ENCODE measurements at places on chromosomes 5 and 9.

DNA sequence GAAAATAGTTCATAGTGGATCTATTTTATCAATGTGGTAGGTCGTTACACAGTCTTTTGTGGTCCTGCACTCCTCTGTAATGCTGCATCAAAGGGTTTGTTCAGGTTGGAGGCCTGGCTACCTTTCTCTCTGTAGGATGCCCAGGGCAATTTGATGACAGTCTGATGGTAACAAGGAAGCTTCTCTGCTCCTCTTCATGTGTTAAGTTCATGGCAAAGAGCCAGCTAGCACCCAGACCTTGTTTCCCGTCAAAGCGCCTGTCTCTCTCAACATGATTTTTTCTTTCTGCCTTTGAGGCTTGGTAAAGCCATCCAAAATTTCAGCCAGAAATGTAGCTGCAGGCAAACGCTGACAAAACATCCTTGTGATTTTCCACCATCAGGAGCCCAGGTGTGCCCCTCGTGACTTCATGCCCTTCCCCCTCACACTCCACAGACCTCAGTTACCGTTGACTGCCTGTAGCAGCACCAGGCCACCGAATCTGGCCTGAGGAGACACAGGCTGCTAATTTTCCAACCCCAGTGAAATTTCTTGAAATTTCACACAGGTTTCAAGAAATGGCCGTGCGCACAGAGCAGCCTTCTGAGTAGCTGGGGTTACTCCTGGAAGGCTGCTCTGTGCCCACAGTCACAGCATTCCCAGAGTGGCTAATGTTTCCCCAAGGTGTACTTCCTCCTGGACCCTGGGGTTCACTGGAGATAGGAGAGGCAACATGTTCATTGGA lies 292.7 kb downstream of the CWC27 start:
- no peak for DNase-seq

DNA sequence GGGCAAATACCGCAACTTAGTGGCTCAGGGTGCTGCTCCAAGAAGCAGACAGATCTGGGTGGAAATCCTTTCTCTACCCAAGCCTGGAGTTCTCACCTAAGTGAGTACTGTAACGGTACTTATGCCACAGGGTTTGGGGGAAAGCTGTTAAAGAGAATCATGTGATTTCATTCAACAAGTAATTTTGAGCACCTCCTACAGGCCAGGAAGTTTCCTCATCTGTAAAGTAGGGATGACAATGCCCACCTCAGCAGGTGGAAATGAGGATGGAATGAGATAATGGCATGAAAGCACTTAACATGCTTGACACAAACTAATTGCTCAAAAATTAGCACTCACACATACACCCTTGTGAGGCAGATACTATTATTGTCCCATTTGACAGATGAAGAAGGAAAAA lies 114.1 kb downstream of the JAKMIP2 start:
- DNase-seq: no peak

DNA sequence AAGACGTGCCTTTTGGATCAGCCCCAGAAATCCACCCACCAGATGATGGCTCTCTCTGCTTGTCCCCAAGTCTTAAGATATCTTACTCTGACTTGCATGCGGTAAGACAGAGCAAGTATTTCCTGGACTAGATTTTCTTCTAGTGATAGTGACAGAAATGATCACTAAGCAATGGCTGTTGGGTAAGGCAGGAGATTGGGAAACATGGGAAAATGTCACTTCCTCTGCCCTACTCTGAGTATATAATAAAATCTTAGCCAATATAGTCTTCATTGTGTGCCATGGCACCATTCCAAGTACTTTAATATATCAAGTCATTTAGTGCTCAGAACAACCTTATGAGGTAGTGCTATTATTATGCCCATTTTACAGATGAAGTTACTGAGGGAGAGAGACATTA lies 31.0 kb upstream of the GNA14 start:
- no peak for DNase-seq

- peak; percentile 71 for DNase-seq
These were observed 232.1 kb upstream of the PIK3R1 start for GRCh38 chr5:67983251-67984110.

- DNase-seq: no peak
These were observed 188.3 kb downstream of the GADD45G start for GRCh38 chr9:89793124-89793495.

DNA sequence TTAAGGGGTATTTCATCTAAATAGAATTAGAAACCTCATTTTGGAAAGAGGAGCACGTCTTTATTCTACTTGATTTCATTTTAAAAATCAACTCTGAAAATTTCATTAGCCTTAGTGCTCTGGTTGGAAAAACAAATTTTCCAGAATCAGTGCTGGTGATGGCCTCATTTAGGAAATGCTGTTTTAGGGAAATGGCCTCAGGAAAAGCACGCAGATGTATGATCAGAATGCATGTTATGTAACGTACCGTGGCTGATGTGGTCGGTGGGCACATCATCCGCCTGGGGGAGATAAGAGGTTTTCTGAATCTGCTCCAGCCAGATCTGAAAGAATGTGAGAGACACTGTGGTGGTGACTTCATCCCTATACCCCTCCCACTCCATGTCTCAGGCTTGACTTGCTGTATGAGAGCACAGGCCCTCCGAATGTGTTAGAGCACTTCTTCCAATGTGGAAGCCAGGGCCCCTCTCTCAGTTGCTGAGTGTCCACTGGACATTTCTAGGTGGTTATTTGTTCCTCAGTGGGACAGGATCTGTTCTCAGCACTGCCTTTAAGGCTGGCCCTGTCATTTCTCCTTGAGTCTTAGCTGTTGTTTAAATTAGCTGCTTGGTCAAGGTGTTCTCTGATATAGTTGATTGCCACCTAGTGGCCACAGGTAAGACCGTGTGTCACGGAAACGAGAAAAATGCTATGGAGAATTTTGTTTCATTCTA lies 96.5 kb downstream of the ARHGAP26 start:
- DNase-seq: peak; percentile 44

GRCh38 chr5:66337626-66338226 lies 193.6 kb downstream of the SREK1 start:
- DNase-seq: no peak

GRCh38 chr9:81804306-81804705 lies 115.0 kb upstream of the TLE1 start:
- no peak for DNase-seq

DNA sequence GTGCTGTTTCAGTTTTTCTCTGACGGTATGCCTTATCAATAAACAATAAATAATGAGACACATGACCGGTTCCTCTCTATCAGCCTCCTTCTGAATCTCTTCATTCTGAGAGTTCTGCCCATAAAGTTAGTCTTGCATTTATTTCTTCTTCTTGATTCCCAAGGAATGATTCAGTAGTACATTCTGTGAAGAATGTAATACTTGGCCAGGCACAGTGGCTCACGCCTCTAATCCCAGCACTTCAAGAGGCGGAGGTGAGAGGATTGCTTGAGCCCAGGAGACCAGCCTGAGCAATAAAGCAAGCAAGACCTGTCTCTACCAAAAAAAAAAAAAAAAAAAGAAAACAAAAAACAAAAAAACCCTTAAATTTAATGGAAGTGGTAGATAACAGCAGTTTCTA lies 53.9 kb downstream of the PAM start:
- DNase-seq: no peak

GRCh38 chr9:38214432-38214831 lies 145.4 kb upstream of the SHB start:
- no peak for DNase-seq

GRCh38 chr5:73233053-73233460 lies 60.1 kb downstream of the TMEM174 start:
- no peak for DNase-seq

- no peak for DNase-seq
These were observed 24.4 kb upstream of the TGFBI start for GRCh38 chr5:136004436-136004835.

- DNase-seq: no peak
These were observed 269.4 kb upstream of the PTGER4 start for GRCh38 chr5:40410231-40410861.

- no peak for DNase-seq
These were observed 16.1 kb downstream of the OLFML2A start for GRCh38 chr9:124793015-124793541.

- DNase-seq: no peak
These were observed 361.0 kb upstream of the CDH6 start for GRCh38 chr5:30832519-30832918.

DNA sequence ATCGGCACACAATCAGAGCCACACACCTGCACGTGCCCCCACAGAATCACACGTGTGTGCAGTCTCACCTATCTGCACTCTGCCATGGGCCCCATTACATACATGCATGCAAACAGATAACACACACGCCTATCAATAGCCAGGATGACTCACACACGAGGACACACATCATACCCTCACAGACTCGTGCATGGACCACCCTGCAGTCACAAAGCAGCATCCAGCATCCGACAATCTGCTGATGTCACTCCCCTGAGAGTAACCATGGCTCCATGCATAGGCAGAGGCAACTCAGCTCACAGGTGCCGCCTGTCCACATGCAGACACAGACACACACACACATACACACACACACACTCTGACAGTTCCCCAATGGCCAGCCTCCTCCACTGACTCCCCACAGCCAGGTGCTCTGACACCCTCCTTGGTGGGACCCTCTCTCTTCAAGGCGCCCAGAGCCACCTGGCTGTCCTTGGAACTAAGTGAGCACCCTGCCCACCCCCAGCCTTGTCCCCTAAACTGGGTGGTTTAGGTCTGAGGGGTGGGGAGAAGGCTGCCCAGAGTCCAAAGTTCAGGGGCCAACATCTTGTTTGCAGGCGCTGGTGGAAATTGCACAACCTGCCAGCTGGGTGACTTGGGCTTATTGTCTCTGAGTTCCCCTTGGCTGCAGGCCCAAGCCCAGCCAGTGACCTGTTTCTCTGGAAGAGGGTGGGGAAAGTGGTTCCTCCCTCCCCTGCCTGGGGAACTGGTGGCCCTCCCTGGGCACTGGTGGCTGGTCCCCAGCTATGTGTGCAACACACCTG lies 34.6 kb upstream of the NEK6 start:
- DNase-seq: peak; percentile 28

GRCh38 chr5:74262544-74263207 lies 377.9 kb downstream of the ENC1 start:
- no peak for DNase-seq

- DNase-seq: no peak
These were observed 173.2 kb upstream of the FBN2 start for GRCh38 chr5:128711216-128711615.

- peak; percentile 4 for DNase-seq
These were observed 933.0 kb downstream of the TLE4 start for GRCh38 chr9:80504601-80505230.

DNA sequence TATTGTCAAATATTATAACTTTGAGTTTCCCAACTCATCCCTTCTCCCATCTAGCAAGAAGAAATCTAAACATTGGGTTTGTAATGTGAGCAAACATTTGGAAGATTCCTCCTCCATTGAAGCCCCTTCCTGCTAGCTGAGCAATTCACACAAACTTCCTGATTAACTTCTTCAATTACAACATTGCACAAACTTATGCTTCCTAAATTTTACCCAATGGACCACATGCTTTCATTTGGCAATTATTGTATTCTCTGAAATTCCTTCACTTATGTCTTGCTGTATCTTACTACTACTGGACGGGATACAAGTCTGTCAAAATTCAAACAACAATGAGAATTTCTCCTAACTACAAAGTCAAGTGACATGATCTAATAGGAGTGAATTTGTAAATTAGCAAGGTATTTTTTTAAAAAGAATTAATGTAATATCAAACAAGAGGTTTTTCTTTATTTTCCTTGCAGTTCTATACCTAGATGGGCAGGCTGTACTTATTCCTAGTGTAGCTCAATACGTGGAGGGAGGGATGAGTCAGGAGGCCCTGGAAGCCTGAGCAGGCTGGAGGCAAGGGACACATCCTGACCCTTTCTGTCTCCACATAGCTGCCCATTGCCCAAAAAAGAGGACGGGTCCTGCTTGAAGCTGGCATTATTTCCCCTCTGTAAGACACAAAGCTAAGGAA lies 11.8 kb upstream of the IFNW1 start:
- no peak for DNase-seq

DNA sequence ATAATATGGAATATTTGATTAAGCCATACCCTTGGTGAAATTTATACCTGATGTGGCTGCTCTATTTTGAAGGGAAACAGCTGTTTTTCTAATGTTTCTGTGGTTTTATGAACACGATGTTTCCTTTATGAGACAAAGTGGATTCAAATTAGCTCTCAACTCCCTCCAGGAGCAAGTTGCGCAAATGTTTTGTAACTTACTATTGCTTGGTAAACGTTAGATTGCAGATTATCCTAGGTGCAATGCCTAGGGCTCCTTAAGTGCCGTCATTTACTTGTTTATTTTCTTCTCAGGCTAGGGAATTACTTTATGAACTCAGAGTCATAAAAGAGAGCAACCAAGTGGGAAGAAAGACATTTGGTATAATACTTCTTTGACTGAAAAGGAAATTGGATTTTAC lies 763.1 kb downstream of the TAF11L14 start:
- peak; percentile 2 for DNase-seq

GRCh38 chr5:67581203-67581602 lies 384.6 kb upstream of the CD180 start:
- peak; percentile 65 for DNase-seq

DNA sequence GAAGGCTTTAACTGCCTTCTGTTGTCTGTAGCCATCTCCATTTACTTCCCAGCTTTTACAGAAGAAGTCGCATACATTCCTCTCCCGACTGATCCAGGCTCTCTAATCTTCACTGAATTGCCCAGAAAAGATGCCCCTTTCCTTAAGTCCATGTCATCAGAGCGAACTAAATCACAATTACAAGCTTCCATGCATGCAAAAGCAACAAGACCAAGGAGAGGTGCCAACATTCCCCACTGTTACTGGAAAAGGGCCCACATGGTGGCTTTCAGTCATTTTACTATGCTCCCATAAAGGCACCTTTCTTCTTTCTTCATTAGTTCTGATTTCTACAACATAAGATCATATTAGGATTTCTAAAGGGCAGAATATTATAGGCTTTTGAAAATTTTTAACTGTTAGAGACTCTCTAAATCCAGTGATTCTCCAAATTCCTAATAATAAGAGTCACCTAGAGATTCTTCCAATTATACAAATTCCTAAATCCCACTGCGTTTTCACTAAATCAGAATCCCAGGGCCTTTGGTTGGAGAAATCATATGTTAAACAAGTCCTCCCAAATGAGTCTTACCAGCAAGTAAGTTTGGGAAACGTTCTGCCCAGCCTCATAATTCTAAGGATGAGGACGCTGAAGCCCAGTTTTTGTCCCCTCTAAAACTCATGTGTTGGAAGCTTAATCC lies 17.0 kb upstream of the ZFR start:
- DNase-seq: no peak

DNA sequence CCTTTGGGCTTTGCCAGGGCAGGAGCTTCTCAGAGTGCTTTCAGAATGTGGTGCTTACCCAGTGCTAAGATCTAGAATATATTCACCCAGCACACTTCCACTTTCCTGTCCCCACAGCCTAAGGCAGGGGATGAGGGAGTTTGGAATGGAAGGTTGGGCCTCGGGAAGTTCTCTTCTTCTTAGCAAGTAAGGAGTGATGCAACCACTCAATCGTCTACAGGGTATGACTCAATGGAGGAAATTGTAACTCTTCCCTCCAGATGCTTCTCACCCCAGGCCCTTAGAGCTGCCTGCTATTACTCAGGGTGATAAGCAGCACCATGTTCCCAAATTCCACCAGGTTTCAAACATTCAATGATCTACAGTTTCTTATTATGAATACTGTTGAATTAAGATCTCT lies 30.8 kb upstream of the AGGF1 start:
- peak; percentile 9 for DNase-seq

GRCh38 chr9:107669422-107669821 lies 179.9 kb upstream of the KLF4 start:
- no peak for DNase-seq

- no peak for DNase-seq
These were observed 833 bp downstream of the C5orf24 start for GRCh38 chr5:134846641-134846960.
